ENCODE measurements at places on chromosomes 2 and 18. TPM values are rescaled to one million over a fixed set of nuclear protein-coding genes. Genes with fewer than 3 reads are reported as not detected.

TUBA3E gene
- not detected for total RNA-seq

TMEM247 gene
- not detected for total RNA-seq

- no peak for DNase-seq
Measured at GRCh38 chr2:203238292-203238703, 520 bp upstream of the CYP20A1 start.

- no peak for DNase-seq
Measured at GRCh38 chr2:10892796-10893350, 18.9 kb upstream of the KCNF1 start.

DNA sequence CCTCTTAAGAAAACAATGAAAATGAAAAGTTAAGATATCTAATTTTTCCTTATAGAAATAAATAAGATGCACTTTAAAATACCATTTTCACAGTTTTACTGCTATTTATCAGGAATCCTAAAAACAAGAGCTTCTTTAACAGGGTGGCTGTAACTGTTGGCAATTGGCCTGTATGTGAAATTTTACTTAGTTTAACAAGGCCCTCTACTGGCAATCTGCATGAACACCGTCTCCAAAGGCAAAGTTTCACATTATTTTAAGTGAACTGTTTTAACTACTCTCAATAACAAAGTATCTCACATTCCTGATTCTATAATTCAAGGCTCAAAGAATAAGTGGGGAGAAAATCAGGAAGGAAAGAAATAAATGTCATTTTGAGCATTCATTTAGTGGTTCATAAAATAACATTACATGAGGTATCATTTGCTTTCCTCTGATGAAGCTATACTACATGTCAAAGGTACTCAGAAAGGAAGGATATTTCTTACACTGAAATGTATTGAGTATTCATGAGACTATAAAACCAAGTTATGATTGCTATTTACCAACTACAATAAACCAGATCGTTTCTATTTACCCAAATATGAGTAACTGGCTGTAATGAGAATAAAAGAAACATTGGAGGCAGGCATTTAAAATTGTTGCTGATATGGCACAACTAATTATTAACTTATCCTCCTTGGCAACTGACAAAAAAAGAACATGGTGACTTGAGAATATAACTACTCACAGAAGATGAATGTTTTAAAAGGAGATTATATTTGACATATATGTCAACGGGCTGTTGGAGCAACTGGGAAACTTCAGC, 7.0 kb downstream of the NCKAP5 start:
- peak; percentile 70 for DNase-seq

CFC1 gene
- not detected for total RNA-seq

CXCR4 gene
- total RNA-seq = under 0.01 TPM
